ENCODE measurements at places on chromosomes 11 and 22.

- DNase-seq, result no peak
Measured at GRCh38 chr22:22929381-22930221, 42.0 kb downstream of the IGLL5 start.

DNA sequence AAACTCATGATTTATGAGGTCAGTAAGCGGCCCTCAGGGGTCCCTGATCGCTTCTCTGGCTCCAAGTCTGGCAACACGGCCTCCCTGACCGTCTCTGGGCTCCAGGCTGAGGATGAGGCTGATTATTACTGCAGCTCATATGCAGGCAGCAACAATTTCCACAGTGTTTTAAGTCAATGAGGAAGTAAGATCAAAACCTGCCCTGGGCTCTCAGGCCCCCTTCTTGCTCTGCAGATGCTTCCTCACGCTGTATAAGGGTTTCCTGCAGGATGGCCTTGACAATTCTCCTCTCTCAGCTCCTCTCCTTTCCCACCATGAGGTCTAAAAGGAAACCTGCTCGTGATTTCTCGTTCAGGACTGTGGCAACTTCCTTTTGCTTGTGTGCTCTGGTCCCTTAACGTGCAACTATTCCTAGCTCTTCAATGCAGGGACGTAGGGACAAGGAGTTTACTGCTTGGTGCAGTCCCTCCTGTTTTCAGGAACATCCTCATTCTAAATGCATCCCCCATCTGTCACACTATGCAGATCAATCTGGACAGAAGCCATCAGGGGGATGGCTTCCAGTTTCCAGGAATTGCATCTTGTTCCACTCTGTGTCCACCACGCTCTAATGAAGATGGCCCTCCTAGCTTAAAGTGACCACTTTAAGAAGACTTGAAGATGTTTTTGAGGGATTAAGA lies 64.3 kb upstream of the IGLL5 start:
- no peak for DNase-seq

DNA sequence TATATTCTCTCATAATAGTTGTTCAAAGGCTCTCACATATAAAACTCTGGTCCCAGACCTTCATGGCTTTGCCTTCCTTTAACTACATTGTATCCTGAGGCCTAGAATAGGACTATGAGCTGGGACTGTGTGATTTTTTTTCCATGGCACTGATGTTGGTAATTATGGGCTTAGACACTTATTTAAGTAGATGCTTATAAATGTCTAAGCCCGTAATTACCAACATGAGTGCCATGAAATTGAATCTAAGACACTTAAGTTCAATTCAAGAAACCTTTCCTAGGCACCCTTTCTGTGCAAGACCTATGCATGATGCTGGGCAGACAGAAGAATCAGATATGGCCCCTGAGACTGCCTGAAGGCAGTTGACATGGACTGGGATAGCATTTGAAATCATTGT lies 63.0 kb downstream of the P4HA3 start:
- no peak for DNase-seq

GRCh38 chr11:88655656-88656055 lies 318.1 kb upstream of the CTSC start:
- no peak for DNase-seq

Measured in T1000 (cell line).